NCI-H82 (cell line): ENCODE measurements at places on chromosomes 1 and 21.

DNA sequence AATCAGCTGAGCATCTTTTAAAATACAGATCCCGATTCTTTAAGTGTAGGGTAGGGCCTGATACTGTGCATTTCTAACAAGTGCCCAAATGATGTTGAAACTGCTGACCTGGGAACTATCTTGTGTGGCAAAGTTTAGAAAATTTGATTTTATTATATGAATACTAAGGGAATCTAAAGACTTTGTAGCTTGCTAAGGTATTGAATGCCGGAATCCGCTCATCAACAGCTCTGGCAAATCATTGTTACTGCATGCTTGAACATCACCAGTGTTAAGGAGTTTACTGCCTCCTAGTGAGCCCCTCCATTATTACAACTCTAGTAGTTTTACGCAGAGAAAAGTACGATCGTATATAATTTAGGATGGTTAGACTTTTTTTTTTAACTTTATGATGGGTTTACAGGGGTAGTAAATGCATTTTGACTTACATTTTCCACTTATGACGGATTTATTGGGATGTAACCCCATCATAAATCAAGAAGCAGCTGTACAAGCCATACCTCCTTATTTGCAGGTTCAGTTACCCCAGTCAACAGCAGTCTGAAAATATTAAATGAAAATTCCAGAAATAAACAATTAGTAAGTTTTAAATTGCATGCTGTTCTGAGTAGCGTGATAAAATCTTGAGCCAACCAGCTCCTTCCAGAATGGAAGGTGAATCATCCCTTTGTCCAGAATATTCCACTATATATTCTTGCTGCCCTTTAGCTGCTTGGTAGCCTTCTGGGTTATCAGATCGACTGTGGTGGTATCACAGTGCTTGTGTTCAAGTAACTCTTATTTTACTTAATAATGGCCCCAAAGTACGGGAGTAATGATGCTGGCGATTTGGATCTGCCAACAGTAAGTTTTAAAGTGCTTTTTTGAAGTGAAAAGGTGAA is 892 bp downstream of the TYW3 start:
- peak; percentile 91 for DNase-seq

- DNase-seq = peak; percentile 8
Measured at GRCh38 chr1:100400404-100400803, 48.1 kb downstream of the CDC14A start.

DNA sequence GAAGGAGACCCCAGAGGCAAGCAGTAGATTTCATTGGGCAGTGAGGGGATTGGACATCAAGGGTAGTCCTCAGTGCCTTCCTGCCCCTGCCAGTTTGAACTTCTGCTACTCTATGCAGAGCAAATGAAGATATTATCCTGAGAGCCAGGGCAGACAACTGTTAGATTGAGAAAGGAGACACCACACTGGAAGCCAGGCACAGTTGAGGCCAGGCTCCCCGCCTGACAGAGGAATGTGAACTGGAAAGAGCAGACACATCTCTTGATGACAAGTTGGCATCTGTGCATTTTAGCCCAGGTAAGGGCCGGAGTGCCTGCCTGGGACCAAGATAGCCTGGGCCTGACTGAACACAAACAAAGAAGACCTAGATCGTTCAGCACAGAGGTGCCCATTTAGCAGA is 16.0 kb downstream of the SH3BGR start:
- no peak for DNase-seq

DNA sequence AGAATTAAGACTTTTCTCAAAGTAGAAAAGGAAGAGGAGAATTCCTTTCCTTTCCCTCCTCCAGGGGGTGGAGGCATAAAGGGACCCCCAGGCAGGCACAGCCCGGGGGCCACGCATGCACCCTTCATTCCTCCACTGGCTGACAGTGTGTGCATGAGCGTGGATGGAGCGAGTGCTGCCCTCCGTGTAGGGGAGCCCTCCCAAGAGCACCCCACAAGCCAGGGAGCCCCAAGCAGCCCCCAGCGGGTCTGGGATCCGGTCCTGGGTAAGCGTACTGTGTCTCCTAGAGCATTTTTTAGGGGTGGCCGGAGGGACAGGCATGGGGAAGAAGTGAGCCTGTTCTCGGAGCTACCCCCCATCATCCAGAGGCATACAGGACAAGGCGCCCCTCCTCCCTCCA is 120.5 kb downstream of the SIK1 start:
- DNase-seq = no peak

DNA sequence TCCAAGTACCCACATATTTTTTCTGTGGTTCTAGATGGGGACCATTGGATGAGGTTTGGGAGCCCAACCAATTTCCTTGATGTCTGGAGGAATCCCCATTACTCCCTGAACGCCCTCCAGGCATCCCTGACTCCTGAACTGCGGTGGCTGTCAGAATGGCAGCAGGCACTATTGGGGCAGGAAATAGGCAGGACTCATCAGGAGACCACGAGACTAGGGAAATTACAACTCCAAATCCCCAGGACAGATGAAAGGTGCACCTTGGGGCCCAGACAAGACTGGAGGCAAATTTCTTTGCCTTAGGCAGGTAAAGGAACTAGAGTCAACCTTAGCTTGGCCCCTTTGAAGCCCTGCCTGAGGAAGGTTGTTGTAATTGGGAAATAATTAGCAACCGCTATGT is 1.1 kb downstream of the CGN start:
- DNase-seq = no peak

DNA sequence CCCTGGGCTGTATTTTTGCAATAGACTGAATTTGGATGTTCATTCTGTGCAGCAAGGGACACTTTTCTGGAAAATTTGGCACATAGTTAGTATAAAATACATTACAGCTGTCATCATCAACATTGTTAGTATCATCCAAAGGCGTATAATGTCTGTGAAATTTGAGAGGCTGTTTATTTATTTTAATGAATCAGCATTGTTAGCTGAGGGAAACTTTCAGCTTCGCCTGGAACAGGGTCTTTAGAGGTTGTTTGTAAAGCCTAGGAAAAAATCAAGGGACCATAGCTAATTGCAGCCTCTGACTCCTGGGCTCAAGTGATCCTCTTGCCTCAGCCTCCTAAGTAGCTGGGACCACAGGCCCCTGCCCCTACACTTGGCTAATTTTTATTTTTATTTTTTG is 106.8 kb upstream of the USP24 start:
- no peak for DNase-seq

- DNase-seq = no peak
Measured at GRCh38 chr1:29625084-29625420, 388.7 kb downstream of the PTPRU start.

DNA sequence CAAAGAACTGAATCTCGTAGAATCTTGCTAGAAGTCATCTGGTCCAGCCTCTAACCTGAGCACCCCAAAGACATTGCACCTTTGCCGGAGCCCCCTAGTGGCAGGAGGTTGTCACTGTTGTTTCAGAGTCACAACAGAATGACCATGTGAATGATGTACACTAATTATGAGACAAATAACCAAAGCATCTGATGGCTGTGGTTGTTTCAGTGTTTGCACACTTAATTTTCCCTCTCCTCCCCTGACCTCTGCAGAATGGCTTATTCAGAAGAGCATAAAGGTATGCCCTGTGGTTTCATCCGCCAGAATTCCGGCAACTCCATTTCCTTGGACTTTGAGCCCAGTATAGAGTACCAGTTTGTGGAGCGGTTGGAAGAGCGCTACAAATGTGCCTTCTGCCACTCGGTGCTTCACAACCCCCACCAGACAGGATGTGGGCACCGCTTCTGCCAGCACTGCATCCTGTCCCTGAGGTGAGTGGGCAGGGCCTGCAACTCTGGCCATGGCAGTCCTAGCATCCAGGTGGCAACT is 26.4 kb downstream of the TRAF5 start:
- peak; percentile 70 for DNase-seq

DNA sequence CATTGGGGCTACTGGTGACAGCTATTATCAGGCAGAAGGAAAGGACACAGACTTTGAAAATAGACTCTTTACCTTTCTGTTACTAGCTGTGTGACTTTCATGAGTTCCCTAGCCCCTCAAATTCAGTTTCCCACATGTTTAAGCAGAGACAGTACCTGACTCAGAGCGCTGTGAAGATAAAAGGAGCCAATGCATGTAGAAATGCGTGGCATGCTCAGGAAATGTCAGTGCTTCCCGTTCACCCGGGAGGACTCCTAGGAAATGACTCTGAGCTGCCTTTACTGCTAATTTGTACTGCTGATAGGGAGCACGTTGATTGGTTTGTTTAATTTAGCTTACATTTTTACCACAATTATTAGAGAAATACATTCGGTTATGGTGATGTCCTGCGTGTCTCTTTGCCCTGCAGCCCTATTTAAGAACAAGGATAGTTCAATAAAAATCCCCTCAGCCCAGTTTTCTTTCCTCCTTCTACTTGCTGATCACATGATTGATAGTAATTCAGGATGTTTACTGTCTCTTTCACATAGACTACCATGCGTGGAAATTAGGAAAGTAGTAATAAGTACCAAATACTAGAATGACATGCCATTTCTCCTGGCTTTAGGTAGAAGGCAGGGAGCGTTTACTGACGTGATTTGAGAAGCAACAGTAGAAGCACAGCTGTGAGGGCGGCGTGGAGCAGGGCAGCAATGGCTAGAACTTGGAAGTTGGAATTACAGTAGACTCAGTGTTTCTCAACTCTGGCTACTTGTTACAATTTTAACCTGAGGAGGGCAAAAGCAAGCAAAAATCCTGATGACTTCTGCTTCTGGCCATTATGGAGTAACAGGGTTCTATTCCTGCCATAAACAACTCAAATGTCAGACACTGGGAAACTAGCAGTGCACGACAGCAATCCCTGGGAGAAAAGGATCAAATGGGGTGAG is 15.9 kb downstream of the PDIK1L start:
- DNase-seq = no peak

DNA sequence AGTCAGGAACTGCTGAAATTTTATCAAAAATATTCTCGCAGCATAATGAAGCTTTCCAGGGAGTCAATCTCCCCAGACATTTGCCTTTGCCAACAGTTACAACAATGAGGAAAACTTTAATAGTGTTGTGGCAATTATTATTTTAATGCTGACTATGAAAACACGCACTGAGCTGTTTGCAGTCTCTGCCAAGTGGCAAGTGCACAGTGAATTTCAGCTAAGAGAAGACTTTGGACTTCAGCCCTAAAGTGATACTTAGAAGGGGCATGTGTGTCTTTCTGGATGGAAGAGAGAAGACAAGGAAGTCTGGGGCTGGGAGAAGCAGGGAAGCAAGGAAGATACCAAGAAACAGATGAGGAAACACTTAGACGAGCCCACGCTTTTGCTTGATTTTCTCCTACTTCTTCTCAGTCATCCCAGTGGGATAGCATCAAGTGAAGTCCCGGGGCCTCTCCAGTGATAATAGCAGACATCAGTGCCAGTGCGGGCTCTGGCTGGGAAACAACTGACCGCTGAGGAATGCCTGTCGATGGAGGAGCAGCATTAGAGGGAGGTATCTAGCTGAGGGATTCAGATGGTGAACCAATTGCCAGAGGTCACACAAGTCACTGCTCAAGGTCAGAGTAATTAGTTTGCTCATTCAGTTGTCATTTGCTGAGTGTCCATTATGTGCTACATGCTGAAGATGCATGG is 196.3 kb downstream of the TTLL7 start:
- DNase-seq = no peak

DNA sequence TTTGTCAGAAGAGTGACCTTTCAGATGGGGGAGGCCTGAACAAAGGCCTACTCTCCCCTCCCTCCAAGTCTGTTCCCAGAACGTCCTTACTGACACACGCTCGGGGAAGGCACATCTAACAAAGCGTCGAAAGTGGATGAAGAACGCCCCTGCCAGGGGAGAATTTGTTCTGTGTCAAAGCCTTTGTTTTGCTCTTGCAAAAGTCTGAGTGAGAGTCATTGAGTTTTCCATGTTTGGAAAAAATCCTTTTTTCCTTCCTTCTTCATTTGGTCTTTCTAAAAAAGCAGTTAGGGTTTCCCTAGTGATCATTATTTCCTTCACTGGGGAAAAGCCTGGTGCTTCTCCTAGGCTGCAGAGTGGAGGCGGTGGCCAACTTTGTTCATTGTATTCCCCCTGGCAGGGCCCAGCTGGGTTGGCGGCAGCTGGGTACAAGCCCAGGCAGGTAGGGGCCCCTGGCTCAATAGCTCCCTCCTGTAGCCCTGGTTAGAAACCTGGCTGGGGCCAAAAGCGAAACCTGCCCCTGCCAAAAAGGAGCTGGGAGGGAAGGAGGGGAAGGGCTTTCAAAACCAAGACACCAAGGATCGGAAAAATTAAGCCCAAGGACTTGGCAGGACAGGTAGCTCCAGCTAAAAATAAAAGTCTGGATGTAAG is 81.1 kb downstream of the ITPKB start:
- DNase-seq = no peak

- no peak for DNase-seq
Measured at GRCh38 chr21:37294679-37295078, 27.5 kb upstream of the VPS26C start.
